Purkinje cell (primary cell): ENCODE measurements at places on chromosomes 5 and 9. TPM values are rescaled to one million over a fixed set of nuclear protein-coding genes. Genes with fewer than 3 reads are reported as not detected.

BRD8 gene
- 95.1 and 95.2 TPM in 2 replicates for polyA plus RNA-seq

ORM2 gene
- polyA plus RNA-seq, result not detected in 2 replicates

SPATA31E1 gene
- not detected in 2 replicates for polyA plus RNA-seq

SHOC1 gene
- 0.62 and 0.76 TPM in 2 replicates for polyA plus RNA-seq

PTRH1 gene
- 1.4 and 5.5 TPM in 2 replicates for polyA plus RNA-seq

EIF4E1B gene
- polyA plus RNA-seq, result not detected in 2 replicates

KIAA0825 gene
- 9.3 and 15.3 TPM in 2 replicates for polyA plus RNA-seq

PCDHA5 gene
- polyA plus RNA-seq, result 1.5 and 6.3 TPM in 2 replicates

LHFPL2 gene
- 0.95 and 1.2 TPM in 2 replicates for polyA plus RNA-seq

PCDHB14 gene
- polyA plus RNA-seq, result 5.3 and 5.4 TPM in 2 replicates

ADAMTSL1 gene
- polyA plus RNA-seq, result 1.9 and 2.9 TPM in 2 replicates

DTWD2 gene
- polyA plus RNA-seq, result 2.0 and 5.5 TPM in 2 replicates

SHROOM1 gene
- polyA plus RNA-seq, result 1.6 and 2.3 TPM in 2 replicates

S1PR3 gene
- polyA plus RNA-seq, result 0.19 and 0.39 TPM in 2 replicates

OTULINL gene
- polyA plus RNA-seq, result 0.62 and 1.3 TPM in 2 replicates

SLCO4C1 gene
- 0.90 and 1.6 TPM in 2 replicates for polyA plus RNA-seq

SLC45A2 gene
- 1.8 TPM in 1 of 2 replicates, not detected in the other for polyA plus RNA-seq

NRG2 gene
- 0.38 and 0.73 TPM in 2 replicates for polyA plus RNA-seq

HSPB3 gene
- 2.3 and 9.2 TPM in 2 replicates for polyA plus RNA-seq

MYOZ3 gene
- 0.99 TPM in 1 of 2 replicates, not detected in the other for polyA plus RNA-seq

DMRT3 gene
- not detected in 2 replicates for polyA plus RNA-seq

FRRS1L gene
- 32.1 and 37.6 TPM in 2 replicates for polyA plus RNA-seq

SMC2 gene
- polyA plus RNA-seq, result 46.0 and 47.7 TPM in 2 replicates

AQP3 gene
- polyA plus RNA-seq, result 3.4 and 4.7 TPM in 2 replicates

UAP1L1 gene
- not detected in 2 replicates for polyA plus RNA-seq

HNRNPK gene
- polyA plus RNA-seq, result 99.5 and 119 TPM in 2 replicates

GRM6 gene
- 0.05 TPM in 1 of 2 replicates, not detected in the other for polyA plus RNA-seq

NEUROG1 gene
- polyA plus RNA-seq, result not detected in 2 replicates
